ENCODE measurements at places on chromosomes 2 and 18.

DNA sequence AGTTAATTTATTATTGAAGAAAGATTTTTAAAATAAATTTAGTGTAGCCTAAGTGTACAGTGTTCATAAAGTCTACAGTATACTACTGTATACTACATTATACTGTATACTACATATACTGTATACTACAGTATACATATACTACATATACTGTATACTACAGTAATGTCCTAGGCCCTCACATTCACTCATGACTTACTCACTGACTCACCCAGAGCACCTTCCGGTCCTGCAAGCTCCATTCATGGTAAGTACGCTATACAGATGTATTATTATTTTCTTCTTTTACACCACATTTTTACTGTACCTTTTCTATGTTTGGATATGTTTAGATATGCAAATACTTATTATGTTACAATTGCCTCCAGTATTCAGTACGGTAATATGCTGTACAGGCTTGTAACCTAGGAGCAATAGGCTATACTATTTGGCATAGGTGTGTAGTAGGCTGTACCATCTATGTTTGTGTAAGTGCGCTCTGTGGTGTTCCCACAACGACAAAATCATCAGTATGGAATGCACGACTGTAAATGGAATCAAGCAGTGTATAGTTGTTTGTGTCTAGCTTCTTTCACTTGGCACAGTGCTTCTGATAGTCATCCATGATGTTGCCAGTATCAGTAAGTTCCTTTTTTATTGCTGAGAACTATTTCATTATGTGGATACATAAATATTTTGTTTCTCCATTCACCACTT lies 245.7 kb downstream of the MTX2 start:
- DNase-seq: no peak

DNA sequence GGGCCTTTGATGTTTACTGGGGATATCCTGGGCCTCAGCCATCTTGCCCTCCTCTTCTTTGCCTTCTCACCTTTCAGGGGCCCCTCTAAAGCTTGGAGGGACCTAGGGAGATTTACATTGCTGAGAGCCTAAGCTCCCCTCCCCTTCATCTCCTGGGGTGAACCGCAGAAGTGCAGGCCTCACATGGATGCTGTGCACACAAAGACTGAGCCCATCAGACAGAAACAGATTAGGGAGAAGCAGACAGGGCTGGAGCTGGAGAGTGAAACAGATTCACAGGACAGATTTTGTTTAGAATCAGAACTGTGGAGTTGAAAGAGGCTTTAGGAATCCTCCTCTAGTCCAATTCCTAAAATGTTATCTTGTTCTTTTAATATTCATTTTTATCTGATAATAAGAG lies 3.4 kb upstream of the CDK5R2 start:
- DNase-seq: no peak

GRCh38 chr18:8882632-8883408 lies 177.5 kb downstream of the MTCL1 start:
- no peak for DNase-seq

DNA sequence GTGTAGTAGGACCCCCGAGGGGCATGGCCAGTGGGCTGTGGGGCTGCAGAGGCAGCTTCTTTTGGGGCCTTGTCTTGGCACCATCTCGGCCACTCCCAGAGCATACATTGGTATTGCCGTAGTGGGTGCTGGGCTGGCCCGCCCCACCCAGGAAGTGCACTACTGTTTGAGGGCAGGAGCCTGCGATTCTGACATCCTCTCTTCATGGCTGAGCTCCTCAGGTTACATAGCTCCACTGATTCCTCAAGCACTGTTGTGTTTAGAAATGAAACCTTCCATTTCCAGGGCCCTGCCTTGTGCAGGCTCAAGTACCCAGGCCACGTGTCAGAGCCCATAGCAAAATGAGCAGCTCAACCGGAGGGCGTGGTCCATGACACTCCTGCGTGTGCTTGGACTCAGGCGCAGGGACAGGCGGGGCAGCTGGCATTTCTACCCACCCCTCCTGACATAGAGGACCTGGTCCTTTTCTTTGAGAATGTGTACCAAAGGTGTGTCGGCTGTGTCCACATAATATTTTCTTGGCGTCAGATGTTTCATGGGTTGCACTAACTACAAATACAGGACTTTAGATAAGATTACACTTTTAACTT lies 67.9 kb downstream of the DGKD start:
- DNase-seq: peak; percentile 51

GRCh38 chr2:142314164-142314563 lies 183.3 kb upstream of the LRP1B start:
- no peak for DNase-seq

- DNase-seq: no peak
Observed at GRCh38 chr2:240639566-240639965, 14.3 kb downstream of the GPR35 start.

DNA sequence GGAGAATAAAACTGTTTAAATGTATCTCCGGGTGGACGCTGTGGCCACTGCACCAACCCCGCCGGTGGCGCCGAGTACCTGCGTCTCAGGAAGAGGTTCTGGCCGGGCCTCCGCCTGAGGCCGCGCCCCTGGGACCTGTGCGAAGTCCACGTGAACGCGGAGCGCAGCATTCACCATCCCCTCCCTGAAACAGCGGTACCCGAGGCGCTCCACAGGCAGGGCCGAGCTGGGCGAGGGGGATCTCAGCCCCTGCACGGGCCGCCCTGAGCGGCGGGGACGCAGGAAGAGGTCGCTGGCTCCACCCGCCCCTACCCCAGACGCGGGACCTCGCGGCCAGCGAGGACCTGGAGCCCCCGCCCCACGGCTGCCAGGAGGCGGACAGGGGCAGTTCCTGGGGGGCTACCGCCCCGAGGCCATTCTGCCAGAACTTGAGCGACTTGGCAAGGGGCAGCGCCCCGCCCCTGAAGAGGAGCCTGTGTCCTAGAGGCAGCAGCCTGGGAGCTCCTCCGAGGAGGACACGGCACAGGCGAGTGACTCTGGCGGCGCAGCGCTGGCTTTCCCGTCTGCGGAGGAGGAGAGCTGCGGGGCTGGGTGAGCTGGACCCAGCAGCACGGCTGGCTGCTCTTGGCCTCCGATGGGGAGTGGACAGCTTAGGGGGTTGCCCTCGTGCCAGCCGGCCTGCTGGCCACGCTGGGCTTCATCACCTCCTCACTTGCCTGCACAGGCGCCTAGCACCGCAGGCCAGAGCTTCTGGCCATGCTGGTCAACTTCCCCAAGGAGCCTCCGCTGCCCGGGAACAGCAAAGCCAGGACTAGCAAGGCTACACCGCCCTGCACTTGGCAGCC lies 9.7 kb upstream of the TEKT4 start:
- DNase-seq: no peak

DNA sequence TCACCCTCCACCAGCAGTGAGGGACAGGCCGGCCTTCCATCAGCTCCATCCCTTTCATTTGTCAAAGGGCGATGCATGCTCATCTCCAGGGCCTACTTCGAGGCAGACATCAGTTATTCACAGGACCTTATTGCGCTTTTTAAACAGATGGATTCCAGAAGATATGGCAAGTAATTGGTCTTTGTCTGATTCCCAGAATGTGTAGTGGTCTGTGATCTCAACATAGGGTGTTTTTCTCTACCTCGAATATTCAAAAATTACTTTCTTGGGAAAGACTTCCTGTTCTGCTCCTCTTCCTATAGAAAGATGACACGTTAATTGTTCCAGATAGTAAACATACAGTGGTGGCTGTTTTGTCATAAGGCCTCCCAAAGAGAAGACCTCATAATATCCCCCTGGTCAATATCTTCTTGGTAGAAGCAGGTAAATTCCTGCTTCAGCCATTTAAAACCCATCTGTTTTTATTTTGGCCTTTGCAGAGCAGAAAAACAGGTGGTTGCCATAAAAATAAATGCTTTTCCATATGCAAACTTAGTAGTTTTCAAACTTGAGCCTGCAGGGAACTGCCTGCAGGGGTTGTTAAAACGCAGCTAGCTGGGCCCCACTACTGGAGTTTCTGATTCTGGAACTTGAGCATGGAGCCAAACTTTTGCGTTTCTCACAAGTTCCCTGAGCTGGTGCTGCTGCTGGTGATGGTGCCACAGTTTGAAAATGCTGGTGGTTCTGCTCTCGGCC lies 8.2 kb downstream of the SMARCAL1 start:
- DNase-seq: no peak

DNA sequence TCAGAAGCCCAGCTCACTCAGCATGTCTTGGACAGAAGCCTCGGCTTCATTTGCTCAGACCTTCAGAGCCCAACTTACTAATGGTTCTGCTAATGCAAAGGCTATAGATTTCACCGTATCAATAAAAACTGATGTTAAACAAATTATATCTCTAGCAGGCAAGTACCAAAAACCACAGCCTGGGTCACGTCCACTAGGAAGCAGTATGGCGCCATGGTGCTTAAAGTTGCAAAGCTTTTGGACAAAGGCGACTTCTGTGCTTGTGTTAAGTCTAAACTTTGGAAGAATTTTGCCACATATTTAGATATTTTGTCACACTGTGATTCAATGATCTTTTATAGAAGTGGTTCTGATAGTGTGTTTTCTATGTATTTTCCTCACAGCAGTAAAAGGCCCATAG lies 276.8 kb upstream of the PARD3B start:
- no peak for DNase-seq

DNA sequence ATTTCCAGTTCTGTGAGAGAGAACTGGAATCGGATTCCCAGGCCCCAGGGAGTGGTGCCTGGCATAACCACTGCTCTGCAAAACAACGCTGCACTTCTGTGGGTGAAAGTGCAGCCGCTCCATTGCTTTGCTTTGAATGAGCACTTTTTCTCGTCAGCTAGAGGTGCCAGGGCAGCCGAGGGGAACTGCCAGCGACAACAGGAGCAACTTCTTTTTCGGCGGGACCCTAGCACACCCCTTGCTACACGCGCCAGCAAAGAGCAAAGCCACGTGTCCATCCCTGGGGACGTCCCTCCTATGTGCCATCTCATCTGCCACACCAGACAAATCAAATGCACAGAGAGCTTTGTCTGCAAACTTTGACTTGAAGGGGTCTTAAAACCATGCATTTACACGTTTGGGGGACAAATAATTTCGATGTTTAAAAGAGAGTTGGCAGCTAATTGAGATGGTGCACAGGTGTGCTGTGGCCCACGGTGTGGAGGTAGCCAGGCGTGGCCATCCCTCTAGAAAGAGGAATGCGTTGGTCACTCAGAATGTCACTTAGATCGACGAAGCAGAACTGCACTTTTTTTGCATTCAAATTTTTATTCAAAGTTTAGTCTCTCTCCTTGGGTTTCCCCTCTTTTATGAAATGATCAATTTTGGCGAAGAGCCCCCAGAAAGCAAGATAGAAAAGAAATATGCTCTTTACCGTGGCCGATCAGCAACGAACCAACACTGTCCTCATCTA lies 151.8 kb downstream of the MBP start:
- DNase-seq: no peak

- no peak for DNase-seq
Observed at GRCh38 chr2:150298571-150299305, 188.7 kb downstream of the RND3 start.

DNA sequence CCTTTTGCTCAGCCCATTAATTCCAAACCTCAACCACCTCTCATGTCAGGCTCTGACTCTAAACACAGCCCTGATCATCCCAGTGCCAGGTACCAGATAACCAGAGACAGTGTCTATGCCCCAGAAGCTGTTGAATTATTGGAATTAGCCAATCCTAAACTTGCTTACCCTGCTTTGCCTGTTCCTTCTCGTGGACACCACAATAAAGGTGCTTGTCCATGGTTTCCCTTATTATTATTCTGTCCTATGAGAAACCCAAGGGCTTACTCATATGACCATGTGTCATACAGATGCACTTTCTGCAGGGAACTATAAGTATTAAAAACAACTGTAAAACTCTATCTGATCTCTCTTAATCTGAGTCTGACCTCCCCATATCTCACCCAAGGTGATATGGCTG lies 2193.8 kb upstream of the PIK3C3 start:
- no peak for DNase-seq

- DNase-seq: no peak
Observed at GRCh38 chr2:73987109-73987947, 2.6 kb downstream of the TET3 start.

DNA sequence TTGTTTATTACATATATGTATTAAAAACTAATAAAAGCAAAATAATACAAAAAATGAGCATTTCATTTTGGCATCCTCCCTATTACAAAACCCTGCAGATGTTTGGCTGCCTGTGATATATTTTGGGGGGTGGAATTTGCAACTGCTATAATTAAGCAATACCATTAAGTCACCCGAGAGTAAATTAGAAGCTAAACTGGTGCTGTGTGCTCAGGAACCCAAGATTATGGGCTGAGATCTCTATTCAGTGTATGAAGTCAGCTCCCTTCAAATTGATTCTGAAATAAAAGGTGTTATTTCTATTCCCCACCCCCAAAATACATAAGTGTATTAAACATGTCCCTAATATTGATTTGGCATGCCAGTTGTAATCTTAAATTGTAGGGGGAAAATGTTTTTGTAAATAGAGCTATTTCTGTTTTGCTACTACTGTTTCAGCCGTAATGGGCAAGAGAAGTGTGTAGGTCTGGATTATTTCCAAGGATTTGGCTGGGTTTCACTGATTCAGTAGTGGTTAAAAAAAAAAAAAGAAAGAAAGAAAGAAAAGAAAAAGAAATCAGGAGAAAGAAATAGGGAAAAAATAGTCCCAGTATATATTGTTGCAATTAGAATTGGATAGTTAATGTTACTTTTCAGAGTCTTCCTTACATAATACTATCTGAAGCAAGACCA lies 110.9 kb downstream of the SS18 start:
- DNase-seq: no peak

DNA sequence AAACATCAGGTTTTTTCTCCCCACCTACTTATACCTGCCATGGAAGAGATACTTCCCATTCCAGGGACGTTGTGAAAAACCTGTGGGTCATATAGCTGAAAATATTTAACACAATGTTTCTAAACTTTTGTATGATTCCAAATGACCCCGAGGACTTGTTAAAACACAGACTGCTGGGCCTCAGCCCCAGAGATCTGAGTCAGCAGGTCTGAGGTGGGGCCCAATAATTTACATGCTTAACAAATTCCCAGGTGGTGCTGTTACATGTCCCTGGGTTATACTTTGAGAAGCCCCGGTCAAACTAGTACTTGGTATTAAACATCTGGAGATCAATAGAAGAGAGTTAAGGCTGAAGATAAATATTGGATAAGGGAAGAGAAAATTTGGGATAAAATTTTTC lies 71.4 kb upstream of the FRZB start:
- no peak for DNase-seq

DNA sequence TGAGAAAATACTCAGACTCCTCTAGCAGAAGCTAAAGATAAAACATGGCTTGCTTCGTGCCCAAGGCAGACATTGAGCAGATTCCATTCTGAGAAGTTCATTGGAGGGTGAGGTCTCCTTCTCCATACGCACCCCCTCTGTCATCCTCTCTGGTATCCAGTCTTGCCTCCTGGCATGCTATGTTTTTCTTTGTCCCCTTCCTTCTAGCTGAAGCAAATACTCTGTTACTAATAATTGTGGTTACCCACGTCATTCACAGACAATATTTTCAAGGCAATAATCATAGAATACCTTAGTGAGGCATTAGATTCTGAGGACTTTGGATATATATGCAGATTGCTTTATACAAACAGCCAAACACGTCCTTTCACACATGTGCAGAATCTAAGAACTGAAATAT lies 66.2 kb upstream of the KLF7 start:
- DNase-seq: no peak

Data from stimulated activated CD4-positive, alpha-beta T cell treated with anti-CD3 and anti-CD28 coated beads, Interleukin-4, amount 100 ng/mL, for 4 hours (primary cell).